ENCODE measurements at places on chromosomes 11 and 22.
A peak's percentile ranks its signal among the peaks of the same experiment; 100 is the strongest.

GRCh38 chr22:28365371-28365770 is 314.3 kb downstream of the TTC28 start:
- DNase-seq = no peak

DNA sequence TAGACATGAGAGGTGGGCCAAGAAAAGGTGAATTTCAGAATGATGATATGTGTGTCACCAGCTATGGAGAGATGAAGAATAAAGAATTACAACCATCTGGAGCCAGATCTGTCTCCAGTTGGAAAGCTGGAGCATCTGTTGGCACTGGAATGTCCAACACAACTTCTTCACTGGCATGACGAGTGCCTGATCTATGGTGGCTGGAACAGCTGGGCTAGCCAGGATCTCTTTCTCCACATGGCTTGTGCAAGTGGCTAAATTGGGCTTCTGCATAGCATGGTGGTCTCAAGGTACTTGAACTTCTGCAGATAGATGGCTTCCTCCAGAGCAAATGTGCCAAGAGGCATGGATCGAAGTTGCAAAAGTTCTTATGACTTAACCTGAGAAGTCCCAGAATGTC is 256.1 kb upstream of the NCAM1 start:
- no peak for DNase-seq

GRCh38 chr11:43508511-43508918 is 149.8 kb downstream of the TTC17 start:
- DNase-seq = no peak

DNA sequence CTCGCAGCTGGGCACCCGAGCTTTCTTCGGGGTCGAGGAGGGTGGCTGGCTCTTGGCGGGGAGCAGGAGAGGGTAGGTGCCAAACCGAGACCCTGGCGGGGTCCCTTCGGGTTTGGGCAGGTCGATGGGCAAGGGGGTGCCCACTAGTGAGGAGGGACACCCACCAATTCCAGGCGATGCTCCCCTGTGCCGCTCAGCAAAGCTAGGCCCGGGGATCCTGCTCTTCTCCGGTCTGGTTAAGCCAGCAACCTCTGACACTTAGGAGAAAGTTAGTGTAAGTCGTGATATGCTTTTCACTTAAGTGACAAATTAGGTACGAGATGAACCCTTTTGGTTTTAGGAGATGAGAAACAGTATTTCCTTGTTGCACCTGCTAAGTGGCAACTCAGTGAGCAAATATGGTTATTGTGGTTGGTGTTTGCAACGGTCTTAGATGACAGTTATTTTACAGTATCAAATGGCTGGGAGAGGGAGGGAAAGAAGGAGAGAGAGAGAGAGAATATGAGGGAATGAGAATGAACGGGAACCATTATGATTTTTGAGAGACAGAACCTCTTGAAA is 565 bp downstream of the NUCB2 start:
- peak; percentile 66 for DNase-seq

GRCh38 chr22:43128928-43129424 is 14.2 kb downstream of the MCAT start:
- DNase-seq = no peak

DNA sequence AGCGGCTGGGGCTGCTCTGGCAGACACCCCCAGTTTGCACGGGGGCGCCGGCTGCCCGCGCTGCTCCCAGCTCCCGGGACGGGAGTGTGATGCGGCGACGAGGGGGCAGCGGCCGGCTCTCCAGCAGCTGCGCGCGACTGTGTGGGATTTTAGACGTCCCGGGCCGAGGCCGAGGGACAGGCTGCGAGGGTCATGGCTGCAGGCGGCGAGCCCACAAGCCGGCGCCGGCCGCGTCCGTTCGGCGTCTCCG is 159 bp downstream of the FZD4 start:
- no peak for DNase-seq

DNA sequence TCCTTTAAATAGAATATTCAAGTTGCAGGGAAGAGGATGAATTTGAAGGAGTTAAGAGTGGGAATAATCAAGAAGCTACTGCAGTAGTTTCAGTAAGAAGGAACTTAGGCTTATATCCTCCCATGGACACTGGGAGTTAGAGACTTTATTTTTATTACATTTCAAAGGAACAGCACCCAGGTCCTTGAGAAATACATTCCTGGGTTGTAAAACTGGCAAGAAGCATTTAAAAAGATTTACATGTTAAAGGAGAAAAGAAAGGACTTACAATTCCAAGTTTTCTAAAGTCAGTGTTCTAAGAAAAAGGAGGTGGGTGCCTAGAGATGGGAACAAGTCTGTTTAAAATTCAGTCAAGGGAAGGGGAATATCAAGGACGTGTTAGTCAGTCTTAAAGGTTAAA is 306.9 kb downstream of the JRKL start:
- DNase-seq = no peak

GRCh38 chr22:23061471-23062280 is 8.6 kb upstream of the GNAZ start:
- no peak for DNase-seq

- no peak for DNase-seq
Observed at GRCh38 chr11:44564670-44565210, 723 bp upstream of the CD82 start.

GRCh38 chr11:68038718-68039525 is at the start of gene TCIRG1:
TSS of gene TCIRG1 (plus strand) at chr11:68039025. CDS start at chr11:68041272, 2,247 bp downstream.
- DNase-seq = peak; percentile 65

DNA sequence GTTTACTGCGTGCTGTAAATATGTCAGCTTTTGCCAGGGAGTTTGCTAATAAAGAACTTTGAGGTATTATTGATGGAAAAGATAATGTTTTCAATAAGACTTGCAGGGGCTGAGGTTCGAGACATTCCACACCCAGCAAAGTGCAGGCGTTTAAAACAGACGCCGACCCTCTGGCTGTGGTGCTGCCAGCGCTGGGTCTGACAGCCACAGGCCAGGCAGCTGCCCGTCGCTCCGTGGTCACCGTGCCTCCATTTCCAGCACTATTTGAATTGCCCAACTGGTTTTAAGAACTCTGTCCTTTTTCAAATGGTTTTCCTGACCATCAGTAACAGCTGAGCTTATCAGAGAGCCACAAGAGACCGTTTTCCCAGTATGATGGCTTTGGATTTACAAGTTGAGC is 28.1 kb upstream of the ALX4 start:
- DNase-seq = no peak

DNA sequence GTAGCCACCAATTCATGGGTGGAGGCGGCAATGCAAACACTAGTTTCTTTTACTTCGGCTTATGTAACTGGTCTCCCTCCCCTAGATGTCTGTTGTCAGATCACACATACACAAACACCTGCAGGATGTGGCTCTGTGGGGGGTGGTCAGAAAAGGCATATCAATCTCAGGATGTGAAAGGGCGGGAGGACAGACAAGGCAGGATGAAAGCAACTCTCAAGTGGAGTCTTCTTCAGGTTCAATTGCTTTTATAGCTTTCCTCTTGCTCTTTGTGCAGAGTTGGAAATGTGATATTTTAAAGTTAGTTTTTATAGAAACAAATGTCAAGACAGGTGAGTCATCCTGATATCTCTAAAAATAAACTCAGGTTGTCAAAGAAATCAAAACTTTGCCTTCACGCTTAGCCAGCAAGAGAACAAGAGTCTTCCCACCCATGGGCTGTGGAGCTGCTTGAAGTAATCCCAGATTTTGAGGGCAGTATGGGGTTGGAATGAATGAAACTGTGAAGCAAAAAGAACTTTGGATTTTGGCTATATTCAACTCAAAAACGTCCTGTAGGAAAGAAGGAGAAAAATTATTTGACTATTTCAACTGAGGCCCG is 423.4 kb downstream of the GUCY1A2 start:
- no peak for DNase-seq

GRCh38 chr11:20980736-20981135 is 311.4 kb downstream of the NELL1 start:
- no peak for DNase-seq

- DNase-seq = no peak
Observed at GRCh38 chr11:65169164-65169641, 830 bp upstream of the SPDYC start.

GRCh38 chr22:25696763-25697162 is 45.2 kb upstream of the MYO18B start:
- no peak for DNase-seq

DNA sequence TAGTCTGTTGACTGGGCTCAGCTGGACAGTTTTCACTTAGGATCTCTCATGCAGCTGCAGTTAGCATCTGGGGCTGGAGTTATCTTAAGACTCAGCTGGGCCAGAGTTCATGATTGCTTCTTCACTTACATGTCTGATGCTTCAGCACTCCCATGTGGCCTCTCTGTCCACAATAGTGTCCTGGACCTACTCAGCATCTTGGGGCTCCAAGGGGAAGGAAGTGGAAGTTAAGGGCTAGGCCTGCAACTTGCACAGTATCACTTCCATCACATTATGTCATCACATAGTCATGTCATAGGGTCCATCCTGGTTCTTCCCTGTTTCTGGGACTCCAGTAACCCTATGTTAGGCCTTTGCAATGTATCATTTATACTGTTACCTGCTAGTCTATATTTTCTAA is 115.9 kb downstream of the C11orf65 start:
- DNase-seq = no peak

- peak; percentile 67 for DNase-seq
Observed at GRCh38 chr11:102268083-102268984, 49.0 kb upstream of the BIRC3 start.

- DNase-seq = no peak
Observed at GRCh38 chr22:24053481-24054226, 42.5 kb downstream of the CABIN1 start.

DNA sequence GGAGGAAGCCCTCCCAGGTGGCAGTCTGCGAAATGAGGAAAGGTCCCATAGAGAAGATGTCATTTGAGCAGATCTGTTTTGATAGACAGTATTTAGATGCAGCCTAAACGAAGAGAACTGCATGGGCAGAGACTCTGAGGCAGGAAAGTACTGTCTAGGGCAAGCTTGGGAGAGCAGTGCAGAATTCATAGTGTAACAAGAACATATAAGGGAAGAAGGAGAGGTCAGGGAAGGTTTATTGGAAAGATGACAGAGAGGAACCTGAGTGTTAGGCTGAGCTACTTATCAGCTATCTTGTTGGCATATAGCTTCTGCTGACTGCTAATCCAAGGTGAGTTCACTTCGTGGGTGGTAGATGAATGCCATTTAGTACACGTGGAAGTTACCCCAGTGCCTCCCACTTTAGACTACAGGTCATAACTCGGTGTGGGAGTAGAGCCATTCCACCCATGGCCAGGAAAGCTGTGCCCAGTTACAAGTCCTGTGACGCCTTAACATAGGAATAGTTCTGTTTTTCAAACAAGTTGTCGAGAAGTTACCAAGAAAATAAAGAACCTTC is 99.5 kb downstream of the DBX1 start:
- DNase-seq = no peak

DNA sequence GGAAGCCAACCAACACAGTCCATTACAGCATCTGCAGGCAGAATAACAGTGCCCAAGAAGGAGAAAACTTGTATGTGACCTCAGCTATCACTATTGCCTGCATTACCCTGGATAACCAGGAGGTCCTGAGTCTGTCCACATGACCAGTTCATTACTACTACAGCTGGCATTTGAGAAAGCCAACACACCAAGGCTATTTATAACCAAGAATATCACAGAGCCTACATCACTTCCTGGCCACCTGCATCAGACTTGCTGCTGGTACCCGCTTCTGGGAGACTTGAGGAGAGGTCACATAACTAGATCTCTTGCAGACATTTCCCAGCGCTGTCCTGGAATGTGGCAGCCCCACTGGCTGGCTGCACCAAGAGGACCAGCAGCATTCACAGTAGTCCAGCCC is 11.1 kb upstream of the OR56B4 start:
- no peak for DNase-seq

DNA sequence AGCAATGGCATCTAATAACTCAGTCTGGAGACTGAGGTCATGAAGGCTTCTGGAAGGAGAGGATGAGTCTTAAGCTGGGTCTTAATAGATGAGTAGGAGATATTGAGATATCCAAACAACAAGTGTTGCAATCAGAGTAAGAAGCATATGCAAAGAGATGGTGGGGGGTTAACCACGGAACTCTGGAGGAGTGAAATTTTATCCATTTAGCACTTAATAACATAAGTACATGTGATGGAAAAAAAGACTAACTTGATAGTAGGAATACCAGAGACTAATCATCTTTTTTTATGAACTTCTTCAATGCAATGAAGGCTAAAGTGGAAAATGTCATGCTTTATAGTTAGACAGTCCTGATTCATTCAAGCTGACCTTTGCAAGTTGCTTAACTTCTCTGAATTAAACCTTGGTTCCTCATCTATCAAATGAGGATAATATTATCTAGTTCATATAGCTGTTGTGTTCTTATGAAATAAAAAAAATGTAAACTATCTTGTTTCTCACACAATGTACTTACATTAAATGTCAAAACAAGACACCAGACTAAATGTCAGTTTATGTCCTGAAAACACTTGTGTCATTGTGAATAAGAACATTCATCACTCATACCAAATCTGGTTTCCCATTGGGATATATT is 403.1 kb upstream of the CCDC90B start:
- no peak for DNase-seq

GRCh38 chr22:25900880-25901279 is 158.9 kb downstream of the MYO18B start:
- DNase-seq = no peak

GRCh38 chr22:41596776-41597634 is 7.4 kb upstream of the PMM1 start:
- no peak for DNase-seq

- DNase-seq = no peak
Observed at GRCh38 chr22:24761888-24762675, 12.4 kb downstream of the PIWIL3 start.

GRCh38 chr11:13728076-13728475 is 59.6 kb downstream of the FAR1 start:
- no peak for DNase-seq

DNA sequence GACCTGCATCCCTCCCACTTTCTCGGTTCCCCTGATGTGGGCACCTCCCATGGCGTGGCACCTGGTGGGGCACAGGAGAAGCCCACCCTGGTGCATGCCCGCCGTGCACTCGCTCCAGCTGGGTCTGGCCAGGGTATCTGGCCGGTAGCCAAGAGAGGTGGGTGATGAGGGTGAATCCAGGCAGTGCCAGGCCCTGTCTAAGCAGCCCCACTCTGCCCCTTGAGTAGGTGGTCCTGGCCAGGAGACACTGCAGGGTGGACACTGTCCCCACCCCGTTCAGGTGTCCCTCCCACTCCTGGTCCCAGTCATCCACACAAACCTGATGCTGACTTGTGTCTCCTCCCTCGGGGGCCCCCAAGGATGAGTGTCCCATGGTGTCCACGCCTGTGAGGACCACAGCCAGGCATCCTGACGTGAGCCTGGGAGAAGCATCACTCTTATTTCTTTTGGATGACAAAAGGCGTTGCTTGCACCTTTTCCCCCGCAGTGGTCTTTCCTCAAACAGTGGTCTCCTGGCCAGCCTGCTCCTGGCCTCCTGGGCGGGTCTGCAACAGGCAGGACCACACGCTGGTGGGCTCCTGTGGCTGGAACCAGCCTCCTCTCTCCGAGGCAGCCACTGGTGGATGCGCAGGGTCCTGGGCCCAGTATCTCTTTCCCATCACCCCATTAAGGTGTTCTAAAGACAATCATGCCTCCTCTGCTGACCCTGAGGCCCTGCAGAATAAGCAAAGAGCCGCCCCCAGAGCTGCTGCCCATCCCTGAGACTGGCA is 922.3 kb downstream of the BRD1 start:
- no peak for DNase-seq
